Renal cortical epithelial cell (primary cell): ENCODE measurements at places on chromosomes 4 and X. TPM values are rescaled to one million over a fixed set of nuclear protein-coding genes. Genes with fewer than 3 reads are reported as not detected.

The NLGN4X gene
- under 0.01 and 0.94 TPM in 2 replicates for total RNA-seq

The RAB33A gene
- 0.15 and 1.4 TPM in 2 replicates for total RNA-seq

GRCh38 chrX:25873196-25873595 is 264.9 kb upstream of the MAGEB18 start:
- DNase-seq = peak; percentile 87

The MAP3K15 gene
- 1.3 and 1.7 TPM in 2 replicates for total RNA-seq

The ANXA5 gene
- total RNA-seq = 419 and 635 TPM in 2 replicates

The MTTP gene
- total RNA-seq = 0.17 TPM in 1 of 2 replicates, not detected in the other
